NCI-H774 (cell line): ENCODE measurements at places on chromosomes 1 and 21.

DNA sequence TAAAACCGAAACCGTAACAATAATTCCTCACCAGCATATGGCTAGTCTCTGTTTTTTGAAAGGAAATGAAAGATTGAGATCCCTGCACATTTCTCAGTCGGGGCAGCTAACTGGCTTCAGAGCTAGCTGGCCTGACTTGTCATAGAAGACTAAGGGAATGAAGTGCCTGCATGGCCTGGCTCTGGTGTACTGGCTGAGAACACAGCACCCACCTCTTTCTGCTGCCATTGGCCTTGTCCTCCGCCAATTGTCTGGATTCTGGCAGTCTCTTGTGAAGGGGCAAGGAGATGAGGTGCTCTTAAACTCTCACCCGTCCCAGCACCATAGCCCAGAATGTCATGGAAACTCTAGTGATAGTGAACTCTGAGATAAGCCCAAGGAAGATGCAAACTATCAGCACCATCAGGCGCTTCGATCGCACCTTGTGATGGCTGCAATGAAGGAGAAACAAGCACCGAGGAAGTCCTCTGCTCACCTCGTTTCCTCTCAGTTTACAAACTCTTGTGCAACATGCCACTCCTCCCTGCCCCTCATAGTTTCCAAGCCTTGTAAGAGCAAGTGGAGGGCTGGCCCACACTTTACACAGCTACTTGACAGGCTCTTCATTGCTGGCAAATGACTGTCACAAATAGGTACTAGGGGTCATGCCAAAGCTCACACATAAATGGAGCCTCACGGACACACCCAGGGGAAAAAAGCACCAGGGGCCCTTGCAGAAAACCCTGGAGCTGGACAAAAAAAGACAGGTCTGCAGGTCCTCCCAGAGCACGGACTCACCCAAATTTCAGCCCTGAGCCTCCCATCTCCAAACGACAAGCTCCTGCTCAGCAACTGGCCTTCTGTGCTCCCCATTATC lies 16.4 kb downstream of the INPP5B start:
- DNase-seq: no peak

GRCh38 chr1:46757956-46758528 lies 39.1 kb upstream of the EFCAB14 start:
- no peak for DNase-seq

- DNase-seq: no peak
Measured at GRCh38 chr1:78651241-78651640, 1.6 kb downstream of the IFI44 start.

GRCh38 chr1:53944469-53945182 lies 873 bp downstream of the IFT25 start:
- no peak for DNase-seq

DNA sequence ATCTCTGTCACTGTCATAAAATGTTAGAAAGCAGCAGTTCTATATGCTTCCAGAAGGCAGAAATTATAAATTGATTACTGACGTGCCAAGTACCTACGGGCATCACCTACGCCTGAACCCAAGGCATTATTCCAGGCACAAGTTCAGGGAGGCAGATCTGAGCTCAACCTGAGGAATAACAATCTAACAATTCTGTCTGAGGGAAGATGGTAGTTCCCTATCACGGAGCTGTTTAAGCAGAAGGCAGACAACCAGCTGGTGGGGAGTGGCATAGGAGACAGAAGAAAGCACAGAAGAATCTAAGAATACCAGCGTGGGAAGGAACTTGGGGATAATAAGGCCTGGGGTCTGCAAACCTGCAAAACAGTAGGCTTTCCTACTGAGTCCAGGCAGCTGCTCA lies 40.4 kb downstream of the SLC9A1 start:
- DNase-seq: no peak

DNA sequence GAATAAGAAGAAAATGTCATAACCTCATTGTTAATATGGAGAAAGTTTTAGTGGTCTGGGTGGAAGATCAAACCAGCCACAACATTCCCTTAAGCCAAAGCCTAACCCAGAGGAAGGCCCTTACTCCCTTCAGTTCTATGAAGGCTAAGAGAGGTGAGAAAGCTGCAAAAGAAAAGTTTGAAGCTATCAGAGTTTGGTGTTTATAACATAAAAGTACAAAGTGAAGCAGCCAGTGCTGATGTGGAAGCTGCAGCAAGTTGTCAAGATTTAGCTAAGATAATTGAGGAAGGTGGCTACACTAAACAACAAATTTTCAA lies 67.6 kb upstream of the BCL9 start:
- no peak for DNase-seq

GRCh38 chr21:24988941-24989340 lies 618.3 kb downstream of the MRPL39 start:
- no peak for DNase-seq

DNA sequence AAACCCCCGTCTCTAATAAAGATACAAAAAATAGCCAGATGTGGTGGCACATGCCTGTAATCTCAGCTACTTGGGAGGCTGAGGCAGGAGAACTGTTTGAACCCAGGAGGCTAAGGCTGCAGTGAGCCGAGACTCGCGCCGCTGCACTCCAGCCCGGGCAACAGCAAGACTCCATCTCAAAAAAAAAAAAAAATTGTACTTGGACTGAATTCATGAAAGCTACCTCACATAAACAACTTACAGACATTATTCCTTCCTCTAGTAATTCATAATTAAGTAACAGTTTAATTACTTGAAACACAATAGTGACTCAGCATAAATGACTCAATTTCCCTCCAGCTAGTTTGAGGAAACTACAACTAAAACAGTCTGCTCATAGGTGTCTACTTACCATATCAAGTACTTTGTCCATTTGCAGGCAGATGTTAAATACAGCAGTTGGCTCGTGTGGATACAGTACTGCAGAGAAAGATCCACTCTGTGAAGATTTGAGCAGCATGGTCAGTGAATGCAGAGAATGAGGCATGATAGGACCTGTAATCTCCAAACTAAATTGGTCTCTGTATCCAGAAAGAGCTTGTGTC lies 9.4 kb downstream of the DONSON start:
- DNase-seq: no peak

- DNase-seq: no peak
Measured at GRCh38 chr1:14437417-14437918, 161.0 kb upstream of the KAZN start.

DNA sequence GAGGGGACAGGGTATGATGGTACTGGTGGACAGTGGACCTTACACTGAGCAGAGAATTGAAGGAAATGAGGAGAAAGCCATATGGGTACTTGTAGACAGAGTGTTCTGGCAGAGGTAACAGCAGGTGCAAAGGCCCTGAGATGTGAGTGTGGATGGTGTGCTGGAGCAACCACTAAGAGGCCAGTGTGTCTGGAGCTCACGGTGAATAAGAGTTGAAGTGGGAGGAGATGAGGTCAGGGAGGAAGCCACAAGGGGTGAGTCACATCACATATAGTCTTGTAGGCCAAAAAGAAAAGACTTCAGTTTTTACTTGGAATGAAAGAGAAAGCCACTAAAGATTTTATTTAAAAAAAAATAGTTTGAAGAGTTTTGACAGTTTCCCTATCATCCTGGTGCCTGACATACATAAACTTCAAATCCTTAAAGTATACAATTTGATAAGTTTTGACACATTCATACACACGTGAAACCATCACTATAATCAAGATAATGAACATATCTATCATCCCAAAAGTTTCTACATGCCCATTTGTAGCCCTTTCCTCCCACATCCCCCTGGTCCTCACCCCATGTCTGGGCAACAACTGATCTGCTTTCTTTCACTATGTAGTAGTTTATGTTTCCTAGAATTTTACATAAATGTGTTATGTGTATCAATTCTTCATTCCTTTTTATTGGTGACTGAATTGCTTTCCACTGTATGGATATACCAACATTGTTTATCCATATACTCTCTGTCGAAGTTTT lies 148.4 kb downstream of the GPATCH2 start:
- DNase-seq: no peak

DNA sequence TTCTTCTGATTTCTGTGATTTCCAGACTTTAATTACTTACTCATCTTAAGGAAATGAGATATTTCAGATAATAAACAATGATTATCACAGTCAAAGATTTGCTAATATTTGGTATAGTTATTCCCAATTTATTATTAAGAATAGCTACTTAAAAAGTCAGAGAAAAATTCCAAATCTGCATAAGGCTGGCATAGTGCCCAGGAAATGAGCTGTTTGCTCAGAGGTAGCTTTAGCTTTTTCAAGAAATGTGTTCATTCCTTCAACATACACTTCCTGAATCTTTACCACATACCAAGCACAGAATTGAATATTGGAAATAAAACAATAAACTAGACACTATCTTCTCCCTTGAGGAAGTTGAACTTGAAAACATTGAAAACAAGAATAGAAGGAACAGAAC lies 44.3 kb upstream of the KCNK1 start:
- no peak for DNase-seq

DNA sequence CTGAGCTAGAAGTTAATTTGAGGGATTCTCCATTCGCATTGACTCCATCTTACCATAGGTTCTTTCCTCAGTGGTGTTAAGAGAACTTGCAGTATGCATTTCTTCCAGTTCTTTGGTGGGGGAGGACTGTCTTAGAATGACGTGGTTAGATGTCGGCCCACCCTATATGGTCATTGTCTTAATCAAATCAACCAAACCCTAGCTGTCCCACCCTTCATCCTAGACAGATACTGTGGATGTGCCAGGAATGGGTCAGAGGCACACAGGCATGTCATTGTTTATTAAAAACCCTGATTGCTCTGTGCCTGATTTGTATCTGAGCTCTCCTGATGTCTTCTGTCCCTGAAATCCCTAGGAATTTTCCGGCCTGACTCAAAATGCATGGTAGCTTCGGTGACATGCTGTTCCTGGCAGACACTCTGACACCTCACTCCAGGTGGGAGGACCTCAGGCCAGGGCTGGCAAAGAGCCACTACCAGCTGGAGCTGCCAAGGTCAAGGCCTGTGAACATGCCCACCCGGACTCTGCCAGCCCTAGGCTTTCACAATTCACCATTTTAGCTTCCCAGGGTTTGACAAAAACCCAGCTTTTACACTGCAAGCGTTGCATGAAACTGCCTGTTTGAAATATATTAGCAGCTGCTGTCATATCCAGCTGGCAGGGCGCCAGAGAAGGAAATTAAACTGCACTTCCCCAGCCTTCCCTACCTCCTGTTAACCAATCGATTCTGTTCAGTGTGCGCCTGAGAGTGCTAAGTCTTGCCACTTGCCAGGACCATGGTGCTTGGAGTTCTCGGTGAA lies 134.0 kb downstream of the FAM78B start:
- DNase-seq: no peak

DNA sequence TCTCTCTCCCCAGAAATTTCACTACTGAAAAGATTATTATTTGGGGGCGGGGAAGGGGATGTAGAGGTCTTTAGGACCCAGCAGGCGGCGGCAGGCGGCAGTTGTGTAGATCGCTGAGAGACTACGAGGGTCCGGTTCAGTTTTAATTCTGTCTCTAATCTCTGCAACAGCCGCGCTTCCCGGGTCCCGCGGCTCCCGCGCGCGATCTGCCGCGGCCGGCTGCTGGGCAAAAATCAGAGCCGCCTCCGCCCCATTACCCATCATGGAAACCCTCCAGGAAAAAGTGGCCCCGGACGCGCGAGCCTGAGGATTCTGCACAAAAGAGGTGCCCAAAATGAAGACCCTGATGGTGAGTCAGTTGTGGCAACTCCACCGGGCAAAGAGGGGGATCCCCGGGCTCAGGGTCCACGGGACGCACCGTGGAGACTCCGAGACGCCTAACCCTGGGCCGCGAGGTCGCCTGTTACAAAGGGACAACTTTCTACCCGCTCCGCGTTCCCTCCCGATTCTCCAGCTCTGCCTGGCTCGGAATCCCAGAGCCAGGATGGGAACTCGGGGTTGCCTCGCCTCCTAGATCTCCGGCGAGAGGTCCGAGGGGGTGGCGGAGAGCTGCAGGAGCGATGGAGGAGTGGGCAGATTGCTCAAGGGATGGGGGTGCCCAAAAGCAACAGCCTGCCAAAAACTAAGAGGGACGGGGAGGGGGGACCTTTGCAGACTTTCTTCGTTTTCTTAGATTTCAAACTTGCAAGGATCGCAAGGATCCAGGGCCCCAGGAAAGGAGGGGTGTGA lies at the start of gene ST6GALNAC5:
TSS of gene ST6GALNAC5 (plus strand) at position 139 of the 789 bp plus-strand sequence.
- peak; percentile 26 for DNase-seq

GRCh38 chr1:118739501-118739900 lies 248.6 kb downstream of the TBX15 start:
- no peak for DNase-seq

- DNase-seq: no peak
Measured at GRCh38 chr1:42797979-42798378, 13.2 kb downstream of the TMEM269 start.

DNA sequence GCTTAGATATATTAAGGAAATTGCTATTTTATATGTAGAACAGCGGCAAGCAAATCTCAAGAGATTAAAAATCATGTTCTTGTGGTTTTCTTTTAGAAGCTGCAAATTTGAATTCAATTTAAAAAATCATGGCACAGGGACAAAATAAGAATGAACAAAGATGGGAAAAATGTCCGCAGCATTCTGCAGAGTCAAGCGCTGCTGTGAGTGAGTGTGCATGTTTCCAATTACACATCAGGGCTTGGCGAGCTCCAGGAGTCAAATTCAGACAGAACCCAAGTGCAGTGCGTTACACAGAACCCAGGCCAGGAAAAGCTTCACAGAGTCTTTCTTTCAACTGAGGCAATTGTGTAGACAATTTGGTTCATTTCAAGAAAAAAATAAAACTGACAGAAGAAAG lies 33.3 kb upstream of the ERG start:
- no peak for DNase-seq

GRCh38 chr1:11690397-11691301 lies 861 bp upstream of the DRAXIN start:
- DNase-seq: no peak

GRCh38 chr1:91640877-91641526 lies 140.4 kb downstream of the CDC7 start:
- no peak for DNase-seq

DNA sequence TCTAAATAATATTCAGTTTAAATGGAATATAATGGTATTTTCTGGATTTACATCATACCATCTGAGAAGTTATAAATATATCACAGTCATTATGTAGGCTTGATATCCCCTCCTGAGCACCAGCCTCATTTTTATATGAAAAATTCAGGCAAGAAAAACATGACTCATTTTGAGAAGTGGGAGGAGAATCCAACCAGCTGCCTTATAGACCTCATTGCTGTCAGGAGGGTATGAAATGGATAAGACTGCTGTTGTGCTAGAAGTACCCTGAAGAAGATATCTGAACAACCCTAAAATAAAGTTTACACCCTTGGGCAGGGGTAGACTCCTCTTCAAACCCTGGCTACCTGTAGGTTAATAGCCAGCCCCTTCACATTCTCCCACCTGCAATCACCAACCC lies 8.8 kb downstream of the GIPC2 start:
- no peak for DNase-seq

GRCh38 chr1:53288002-53288789 lies 39.7 kb downstream of the LRP8 start:
- no peak for DNase-seq

GRCh38 chr21:37248298-37248697 lies 18.8 kb downstream of the VPS26C start:
- no peak for DNase-seq

- DNase-seq: no peak
Measured at GRCh38 chr1:98387701-98388100, 273.8 kb upstream of the SNX7 start.
